ENCODE measurements at places on chromosomes 16 and 17.

DNA sequence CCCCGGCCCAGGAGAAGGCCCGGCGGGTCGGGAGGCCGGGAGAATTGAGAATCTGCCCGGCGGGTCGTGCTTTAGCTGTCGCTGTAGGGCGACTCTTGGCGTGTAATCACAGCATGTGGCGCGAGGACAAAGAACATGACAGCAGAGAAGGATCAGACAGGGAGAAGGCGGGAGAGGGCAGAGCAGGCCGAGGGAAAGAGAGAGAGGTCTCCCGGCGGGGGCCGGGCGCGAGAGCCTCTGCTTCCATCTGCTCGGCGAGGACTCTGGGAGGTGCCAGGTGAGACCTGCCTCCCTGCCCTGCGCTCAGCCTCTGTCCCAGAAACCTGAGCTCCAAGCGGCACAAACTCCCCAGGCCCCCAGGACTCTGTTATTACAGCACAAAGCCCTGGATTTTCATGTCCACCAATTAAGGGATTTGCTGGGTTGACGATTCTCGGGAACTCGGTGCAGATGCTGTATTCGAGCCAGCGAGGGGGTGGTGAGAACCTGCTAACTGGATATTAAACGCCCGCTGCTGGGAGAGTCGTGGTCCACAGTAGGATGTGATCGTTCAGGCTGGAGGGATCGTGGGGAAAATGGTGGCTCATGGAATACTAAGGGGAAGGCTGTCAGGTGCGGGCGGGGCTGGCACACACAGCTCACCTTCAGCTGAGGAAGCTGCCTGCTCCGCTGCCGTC is 172.0 kb upstream of the CIBAR2 start:
- no peak for DNase-seq

GRCh38 chr16:20291208-20292206 is 35.8 kb downstream of the GP2 start:
- DNase-seq = no peak

- peak; percentile 35 for DNase-seq
Observed at GRCh38 chr17:48547808-48548522, 3.1 kb upstream of the HOXB2 start.

- DNase-seq = no peak
Observed at GRCh38 chr16:10168258-10168657, 14.0 kb downstream of the GRIN2A start.

GRCh38 chr17:7843257-7843535 is 9.2 kb downstream of the KDM6B start:
- DNase-seq = no peak

GRCh38 chr17:43219001-43219400 is 7.3 kb downstream of the TMEM106A start:
- DNase-seq = no peak

DNA sequence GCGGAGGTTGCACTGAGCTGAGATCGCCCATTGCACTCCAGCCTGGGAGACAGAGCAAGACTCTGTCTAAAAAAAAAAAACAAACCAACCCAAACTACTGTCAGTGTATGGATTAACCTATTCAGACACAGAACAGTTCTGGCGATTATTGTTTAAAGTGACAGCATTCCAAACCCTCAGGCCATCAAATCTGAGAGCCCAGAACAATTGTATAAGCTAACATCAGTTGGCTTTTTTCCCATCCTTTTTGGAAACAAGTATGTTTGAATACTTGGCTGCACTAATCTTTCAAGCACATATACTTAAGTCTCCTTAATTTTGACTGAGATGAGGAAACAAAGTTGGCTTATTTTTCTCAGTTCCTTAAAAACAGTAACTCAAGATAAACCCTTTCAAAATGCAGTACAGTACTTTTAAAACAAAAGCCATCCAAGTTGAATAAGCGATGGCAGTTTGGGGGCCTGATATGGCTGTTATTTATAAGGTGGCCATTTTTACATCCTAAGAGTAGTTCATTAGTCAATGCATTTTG is 1.4 kb downstream of the ZSWIM7 start:
- no peak for DNase-seq

DNA sequence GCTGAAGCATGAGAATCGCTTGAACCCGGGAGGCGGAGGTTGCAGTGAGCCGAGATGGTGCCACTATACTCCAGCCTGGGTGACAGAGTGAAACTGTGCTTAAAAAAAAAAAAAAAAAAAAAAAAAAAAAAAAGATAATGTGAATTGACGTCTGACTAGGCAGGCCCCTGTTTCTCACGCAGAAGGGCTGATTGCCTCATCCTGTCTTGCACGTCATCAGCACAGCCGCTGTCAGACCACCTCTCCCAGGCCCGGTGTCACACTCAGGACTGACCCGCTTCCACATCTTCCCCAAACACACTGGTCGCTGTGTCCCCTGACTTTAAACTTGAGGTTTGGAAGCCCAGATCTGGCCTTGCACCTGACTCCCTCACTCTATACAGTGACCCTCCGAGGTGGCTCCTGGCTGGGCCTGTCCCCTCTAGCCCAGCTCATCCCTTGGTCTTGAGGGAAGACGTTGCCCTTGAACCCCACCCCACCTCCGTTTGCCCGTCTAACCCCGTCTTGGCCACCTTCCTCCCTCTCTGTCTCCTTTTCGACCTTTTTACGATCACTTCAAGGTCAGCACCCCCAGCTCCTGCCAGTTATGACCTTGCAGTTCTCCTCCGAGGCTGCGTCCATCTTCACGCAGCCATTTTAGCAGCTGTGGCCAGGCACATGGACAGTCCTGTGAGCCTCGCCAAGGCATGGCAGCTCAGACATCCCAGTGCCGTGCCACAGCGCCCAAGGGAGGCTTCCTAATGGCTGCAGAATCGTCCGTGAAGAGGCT is 149.9 kb upstream of the PLCG2 start:
- DNase-seq = no peak

GRCh38 chr16:73058221-73058615 is 10.3 kb upstream of the ZFHX3 start:
- no peak for DNase-seq

- DNase-seq = no peak
Observed at GRCh38 chr17:59371416-59372100, 40.1 kb downstream of the YPEL2 start.

GRCh38 chr17:55930291-55930809 is 179.5 kb downstream of the PCTP start:
- no peak for DNase-seq

- no peak for DNase-seq
Observed at GRCh38 chr16:86363836-86364618, 146.3 kb upstream of the FOXF1 start.

DNA sequence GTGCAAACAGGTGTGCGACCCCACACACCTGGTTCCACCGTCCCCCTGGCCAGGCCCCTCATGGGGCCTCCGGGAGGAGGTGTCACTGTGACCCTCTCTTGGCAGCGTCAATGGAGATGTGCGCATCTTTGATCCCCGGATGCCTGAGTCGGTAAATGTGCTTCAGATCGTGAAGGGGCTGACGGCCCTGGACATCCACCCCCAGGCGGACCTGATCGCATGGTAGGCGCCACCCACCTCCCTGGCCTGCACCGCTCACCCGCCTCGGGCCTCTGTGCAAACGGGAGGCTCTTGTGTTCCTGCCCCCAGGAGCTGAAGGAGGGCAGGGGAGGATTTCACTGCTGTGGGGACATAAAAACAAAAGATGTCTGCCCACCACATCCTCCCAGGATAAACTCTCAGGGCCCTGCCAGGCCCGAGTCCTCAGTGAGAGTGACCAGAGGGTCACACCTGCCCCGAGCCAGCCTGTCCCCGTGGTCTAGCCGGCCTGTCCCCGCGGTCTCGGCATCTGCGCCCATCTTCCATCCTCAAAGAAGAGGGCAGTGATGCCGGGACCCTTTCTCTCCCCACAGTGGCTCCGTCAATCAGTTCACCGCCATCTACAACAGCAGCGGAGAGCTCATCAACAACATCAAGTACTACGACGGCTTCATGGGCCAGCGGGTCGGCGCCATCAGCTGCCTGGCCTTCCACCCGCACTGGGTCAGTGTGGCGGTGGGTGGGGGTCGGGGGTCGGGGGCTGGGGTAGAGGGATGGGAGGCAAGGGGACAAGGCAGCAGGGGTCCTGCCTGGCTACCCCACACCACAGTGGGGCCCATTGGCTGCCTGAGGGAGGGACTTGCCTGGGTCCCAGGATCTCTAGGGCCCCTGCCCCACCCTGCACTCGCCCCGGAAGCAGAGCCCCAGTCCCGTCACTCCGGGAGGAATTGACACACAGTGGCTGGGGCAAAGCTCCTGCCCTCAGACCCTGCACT is 29.0 kb upstream of the CHMP6 start:
- DNase-seq = no peak

GRCh38 chr17:36525113-36525512 is 9.6 kb downstream of the MYO19 start:
- DNase-seq = no peak

- no peak for DNase-seq
Observed at GRCh38 chr17:4908301-4908700, 5.4 kb upstream of the CHRNE start.

DNA sequence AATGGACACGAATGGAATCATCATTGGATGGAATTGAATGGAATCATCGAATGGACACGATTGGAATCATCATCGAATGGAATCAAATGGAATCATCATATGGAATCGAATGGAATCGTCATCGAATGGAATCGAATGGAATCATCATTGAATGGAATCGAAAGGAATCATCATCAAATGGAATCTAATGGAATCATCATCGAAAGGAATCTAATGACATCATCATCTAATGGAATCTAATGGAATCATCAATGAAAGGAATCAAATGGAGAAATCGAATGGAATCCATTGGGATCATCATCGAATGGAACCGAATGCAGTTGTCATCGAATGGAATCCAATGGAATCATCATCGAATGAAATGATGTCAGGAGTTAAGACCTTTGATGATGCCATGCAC is 154.9 kb downstream of the SHCBP1 start:
- DNase-seq = no peak

DNA sequence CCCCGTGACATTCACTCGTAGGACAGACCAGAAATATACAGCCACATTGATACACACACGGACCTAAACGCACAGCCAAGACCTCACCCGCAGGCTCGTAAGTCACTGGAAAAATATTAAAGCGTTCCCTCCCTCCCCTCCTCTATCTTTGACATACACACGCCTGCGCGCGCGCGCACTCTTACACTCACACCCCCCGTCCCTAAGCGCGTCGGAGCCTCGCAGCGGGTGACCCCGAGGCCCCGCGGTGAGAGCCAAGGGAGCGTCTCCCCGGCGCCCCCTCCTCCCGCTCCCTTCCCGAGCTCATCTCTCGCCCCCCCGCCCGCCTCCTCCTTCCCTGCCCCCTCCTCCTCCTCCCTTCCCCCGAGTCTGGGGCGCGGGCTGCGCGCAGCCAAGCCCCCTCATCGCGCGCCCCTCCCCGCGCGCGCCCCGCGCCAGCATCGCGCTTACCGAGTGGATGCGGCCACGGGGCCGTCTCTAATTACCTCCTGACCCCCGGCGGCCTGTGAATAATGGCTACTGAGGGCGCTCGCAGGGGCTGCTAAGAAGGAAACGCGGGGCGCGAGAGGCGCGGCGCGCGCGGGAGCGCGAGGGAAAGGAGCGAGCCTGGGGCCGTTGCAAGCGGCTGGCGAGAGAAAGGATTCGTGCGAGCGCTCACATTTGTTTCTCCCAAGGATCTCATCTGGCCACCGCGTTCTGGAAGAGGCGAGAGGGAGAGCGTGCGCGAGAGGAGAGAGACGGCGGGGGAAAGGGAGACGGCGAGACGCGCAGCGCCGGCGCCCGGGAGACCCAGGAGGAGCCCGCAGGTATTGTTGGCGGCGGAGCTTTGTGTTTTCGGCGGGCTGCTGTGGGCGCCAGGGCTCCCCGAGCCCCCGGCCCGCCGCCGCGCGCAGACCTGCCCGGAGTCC is 42.4 kb downstream of the RAI1 start:
- peak; percentile 30 for DNase-seq

GRCh38 chr16:1424028-1424427 is 3.5 kb upstream of the UQCC4 start:
- no peak for DNase-seq

- DNase-seq = no peak
Observed at GRCh38 chr16:55655897-55656681, at the start of gene SLC6A2. Gene SLC6A2, plus strand, starts transcription at chr16:55655988. Its CDS starts 707 bp downstream, at chr16:55656695.

DNA sequence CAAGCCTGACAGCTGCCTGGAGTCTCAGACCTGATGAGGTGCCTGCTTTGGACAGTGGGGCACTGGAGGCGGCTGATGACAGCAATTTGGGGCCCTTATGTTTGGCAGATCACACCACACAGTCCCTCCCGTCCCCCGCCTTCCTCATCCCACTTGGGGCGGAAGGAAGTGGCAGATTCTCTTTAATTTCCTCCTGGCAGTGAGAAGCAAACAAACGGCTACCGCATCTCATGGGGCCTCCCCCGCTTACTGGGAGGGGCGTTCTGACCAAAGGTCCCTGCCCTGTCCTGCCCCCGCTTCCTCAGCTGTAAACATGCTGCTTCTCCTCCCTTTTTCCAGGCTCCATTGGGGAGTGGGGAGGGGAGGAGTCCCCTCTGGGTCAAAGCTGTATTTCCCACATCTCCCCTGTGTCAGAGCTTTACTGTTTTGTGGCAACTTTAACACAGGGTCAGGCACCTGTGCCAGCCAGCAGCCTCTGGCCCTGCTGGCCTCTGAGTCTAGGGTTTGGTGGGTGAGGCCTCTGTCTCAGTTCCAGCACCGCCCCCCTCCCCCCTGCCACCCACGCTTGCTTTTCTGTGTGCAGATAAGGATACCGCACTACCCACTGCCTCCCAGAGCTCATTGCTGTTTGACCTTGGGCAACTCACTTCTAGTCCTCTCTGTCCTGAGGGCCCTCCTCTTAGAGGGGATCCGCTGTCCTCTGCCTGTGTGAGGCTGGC is 5.4 kb upstream of the NFATC3 start:
- DNase-seq = peak; percentile 57

DNA sequence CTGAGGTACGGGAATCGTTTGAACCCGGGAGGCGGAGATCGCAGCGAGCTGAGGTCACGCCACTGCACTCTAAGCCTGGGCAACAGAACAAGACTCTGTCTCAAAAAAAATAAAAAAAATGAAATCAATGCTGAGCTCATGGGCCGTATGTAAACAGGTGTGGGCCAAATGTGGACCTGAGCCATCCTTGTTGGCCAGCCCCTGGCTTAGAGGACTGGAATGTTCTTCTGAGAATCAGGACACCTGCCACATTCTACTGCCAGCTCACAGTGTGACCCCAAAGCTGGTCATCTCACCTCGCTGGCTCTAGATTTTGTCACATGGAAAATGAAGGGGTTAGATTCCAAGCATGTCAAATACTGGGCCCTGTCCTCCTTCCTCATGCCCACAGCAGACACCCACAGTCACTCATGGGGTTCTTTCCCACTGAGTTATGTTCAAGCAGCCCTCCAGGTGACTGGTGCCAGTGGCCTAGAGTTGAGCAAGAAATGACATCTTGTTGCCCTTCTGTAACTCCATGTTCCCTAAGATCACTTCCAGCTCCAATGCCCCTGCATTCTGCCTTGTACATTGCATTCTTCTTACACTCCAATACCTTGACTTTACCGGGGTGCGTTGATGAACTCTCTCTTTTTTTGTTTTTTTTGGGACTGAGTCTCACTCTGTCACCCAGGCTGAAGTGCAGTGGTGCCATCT is 110.6 kb downstream of the ABCC1 start:
- no peak for DNase-seq

GRCh38 chr16:67767953-67768352 is 38.4 kb downstream of the RANBP10 start:
- no peak for DNase-seq

GRCh38 chr16:71515026-71515425 is 11.2 kb upstream of the CHST4 start:
- DNase-seq = no peak
